Stimulated activated CD4-positive, alpha-beta T cell treated with anti-CD3 and anti-CD28 coated beads, Interleukin-1b, Interleukin-23, amount 100 ng/mL, for 1 hour (primary cell): ENCODE measurements at places on chromosomes 7 and 10.

DNA sequence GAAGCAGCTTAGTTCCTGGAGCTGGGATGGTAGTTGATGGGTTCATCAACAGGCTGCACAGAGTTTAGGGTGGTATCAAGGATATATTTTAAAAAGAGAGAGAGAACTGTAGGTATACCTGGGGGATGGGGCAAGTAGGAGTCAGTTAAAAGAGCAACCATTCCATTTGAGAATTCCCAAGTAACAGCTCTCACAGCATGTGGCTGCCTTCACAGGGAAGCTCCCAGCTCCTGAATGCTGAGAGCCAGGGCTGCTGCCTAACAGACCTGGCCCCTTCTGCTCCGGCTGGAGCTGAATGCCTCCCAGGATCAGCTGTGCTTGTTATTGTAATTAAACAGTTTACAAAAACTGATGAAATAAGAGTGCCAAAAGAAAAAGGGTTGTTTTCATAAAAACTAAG lies 58.8 kb upstream of the GPR26 start:
- DNase-seq = no peak

- DNase-seq = no peak
Measured at GRCh38 chr10:44950326-44951225, 9.0 kb upstream of the RASSF4 start.

DNA sequence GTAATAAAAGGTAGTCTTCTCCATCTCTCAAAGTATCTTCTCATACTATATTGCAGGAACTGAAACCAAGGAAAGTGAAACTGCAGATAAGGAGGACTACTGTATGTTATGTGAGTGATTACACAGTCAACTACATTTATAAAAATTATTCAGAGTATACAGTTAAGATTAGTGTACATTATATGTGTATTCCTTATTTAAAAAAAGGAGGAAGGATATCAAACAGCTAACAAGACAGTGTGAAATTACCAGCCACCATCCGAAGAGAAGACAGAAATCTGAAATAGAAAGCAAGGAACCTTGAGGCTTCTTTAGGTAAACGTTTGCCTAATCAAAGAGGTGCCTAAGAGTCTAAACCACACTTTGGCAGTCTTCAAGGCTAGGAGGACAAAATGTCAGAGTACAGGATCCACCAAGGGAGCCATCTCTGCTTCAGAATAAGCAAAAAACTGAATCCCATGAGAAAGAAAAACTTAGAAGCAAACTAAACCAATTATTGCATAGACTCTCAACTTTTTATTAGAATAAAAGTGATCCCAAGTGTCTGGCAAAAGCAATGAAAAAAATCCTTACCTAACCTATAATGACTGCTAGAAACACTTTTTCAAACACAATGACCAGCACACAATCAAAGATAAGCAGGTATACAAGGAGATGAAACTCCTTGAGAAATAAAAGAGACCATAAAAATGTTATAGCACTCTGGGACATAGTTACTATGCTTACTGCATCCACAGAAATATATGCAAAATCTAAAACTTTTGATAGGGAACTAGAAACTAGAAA lies 6.4 kb downstream of the USP6NL start:
- no peak for DNase-seq

DNA sequence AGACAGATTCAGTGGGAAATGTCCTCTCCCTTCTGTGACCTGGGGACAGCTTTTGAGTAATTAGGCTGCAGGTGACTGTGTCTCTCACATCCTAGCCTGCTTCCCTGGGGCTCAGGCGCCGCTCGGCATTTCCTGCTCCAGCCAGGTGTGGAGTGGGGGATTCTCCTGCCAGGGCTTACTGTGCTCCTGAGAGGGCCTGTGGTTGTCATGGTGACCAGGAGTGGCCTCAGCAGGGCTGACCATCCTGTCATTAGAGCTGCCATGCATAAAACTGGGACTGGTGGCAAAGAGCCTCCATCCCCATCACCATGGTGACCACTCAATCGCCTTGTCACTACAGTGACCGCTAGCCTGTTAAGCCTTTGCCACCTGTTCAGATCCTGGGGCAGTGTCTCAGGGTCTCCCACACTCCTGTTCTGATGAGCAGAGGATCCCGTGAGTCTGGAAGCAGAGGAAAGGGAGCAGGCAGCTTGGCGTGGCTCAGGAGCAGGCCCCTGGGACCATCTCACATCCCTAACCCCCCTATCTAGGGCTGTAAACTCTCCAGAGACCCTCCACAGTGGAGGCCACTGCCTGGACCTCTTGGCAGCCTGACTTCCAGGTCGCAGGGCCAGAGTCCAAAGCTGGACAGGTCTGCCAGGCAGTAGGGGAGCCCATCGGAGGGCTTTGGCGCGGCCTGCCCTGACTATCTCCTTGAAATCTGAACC lies at the start of gene GCK:
Gene GCK (minus strand): TSS at position 154 of the 707 bp plus-strand sequence. CDS start 486 bp downstream, outside the sequence.
- no peak for DNase-seq

- DNase-seq = no peak
Measured at GRCh38 chr7:66015440-66016130, 33.6 kb upstream of the GUSB start.

DNA sequence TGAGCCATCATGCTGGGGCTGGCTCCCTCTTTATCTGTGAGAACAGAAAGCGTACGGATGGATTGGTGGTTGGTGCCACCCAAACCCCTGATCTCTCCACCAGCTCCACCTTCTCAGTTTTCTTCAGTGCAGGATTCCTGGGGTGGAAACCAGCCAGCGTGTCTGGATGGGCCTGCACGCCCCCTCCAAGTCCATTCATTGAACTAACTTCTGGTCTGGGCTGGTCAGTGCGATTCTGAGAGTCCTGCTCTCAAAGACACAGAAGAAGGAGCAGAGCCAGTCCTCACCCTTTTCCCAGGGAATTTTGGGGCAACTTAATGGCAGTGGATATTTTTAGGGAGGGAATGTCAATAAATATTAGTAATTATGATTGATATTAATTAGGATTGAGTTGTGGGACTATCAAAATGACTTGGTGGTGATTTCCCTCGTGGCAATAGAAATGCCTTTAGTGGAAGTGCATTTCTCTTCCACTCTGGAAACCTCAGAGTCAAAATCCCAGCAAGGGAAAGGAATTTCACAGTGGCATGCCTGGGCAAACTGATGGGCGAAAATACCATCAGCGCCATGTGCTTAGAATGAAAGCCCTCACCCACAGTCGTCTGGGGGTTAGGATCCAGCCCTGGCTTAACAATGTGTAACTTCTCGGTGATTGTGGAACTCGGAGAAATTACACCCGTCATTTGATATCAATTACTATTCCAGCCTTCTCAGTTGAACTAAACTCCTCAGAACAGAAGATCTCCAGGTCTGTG lies 69.3 kb upstream of the EEPD1 start:
- no peak for DNase-seq

GRCh38 chr7:45651540-45651939 lies 77.4 kb downstream of the ADCY1 start:
- no peak for DNase-seq

GRCh38 chr7:92292981-92293380 lies 47.2 kb downstream of the ANKIB1 start:
- no peak for DNase-seq

GRCh38 chr7:151085329-151085690 lies 965 bp upstream of the AGAP3 start:
- DNase-seq = no peak

GRCh38 chr10:131577786-131578471 lies 266.4 kb upstream of the TCERG1L start:
- no peak for DNase-seq

GRCh38 chr7:3778345-3778744 lies 477.3 kb downstream of the SDK1 start:
- DNase-seq = no peak

- DNase-seq = no peak
Measured at GRCh38 chr7:83648464-83649241, at the start of gene SEMA3E. TSS of gene SEMA3E (minus strand) at chr7:83649139.

DNA sequence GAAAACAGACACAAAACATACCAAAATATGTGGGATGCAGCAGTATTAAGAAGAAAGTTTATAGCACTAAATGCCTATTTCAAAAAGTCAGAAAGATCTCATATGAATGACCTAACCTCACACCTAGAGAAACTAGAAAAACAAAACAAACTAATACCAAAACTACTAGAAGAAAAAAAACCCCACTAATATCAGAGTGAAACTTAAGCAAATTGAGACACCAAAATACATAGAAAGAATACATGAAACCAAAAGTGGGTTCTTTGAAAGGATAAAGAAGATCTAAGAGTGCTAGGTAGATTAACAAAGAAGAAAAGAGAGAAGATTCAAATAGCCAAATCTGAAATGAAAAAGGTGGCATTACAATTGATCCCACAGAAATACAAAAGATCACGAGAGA lies 494.1 kb downstream of the SH2D4B start:
- no peak for DNase-seq

DNA sequence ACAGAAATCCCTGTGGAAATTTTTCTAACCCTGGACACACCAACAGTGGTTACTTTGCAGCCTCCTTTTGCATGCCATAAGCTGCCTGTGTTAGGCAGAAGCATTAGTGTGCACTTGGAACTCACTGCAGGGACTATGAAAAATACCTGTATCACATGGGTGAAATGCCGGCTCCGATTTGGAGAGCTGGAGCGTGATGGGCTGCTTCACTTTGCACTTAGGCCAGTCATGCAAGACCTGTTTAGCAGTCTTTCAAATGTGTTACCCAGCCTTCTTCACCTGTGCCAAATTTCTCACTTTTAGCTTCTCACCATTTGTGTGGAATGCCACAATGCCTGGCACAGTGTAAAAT lies 11.3 kb downstream of the NCOA4 start:
- no peak for DNase-seq

DNA sequence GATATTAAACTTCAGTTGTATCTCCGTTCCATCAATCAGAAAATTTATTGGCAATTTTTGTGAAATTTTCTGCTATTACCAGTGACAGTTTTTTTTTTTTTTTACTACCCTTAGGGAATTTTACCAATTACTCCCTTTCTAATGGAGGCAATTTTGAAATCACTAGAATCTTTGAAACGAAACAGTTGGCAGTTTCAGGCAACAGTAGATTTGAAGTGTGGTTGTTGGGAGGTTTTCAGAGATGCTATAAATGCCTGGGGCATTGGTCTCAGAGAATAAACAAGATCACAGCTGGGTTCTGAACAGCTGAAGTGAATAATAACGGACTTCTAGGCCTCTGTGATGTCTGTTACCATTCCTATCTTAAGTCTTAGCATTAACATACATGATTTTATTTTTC lies 535.9 kb upstream of the POT1 start:
- DNase-seq = no peak

GRCh38 chr10:63246356-63246755 lies 113.2 kb downstream of the NRBF2 start:
- no peak for DNase-seq
